ENCODE measurements at places on chromosomes 12 and 14.

- no peak for DNase-seq
These were observed 872 bp downstream of the FAM177A1 start for GRCh38 chr14:35046751-35047536.

DNA sequence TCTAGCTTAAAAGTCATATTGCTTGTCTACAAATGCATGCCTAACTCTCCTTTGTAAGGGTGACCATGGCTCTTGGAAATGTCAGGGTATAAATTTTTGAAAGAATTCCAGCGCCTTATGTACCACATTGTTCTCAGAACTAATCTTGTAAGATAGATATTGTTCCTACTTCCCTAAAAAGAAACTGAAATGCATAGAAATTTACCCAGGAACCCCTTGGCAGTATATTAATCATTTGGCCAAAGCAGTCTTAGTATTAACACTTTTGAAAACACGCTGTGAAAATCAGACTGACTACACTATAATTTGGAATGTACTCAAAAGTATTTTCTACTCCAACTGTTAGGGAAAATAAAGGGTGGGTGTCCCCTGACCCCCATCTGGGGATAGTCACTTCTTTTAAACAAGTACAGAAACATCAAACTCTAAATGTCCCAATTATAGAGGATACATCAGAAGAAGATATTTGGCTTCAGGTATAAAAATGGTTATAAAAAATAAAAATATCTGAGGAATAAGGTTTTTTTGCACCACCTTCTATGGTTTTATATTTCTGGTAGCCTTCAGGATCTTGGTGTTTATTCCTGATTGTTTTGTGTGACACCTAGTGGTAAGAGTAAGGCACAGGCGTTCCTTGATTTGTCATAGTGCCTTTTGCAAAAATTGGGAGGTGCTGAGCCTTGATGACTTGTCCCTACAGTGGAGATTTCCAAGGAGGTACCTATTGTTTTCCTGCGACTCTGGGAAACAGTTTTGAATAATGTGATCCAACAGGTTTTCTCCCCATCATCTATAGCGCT is 2.2 kb upstream of the NFKBIA start:
- DNase-seq = peak; percentile 41

GRCh38 chr12:54983536-54984101 is 943 bp downstream of the TESPA1 start:
- DNase-seq = no peak

DNA sequence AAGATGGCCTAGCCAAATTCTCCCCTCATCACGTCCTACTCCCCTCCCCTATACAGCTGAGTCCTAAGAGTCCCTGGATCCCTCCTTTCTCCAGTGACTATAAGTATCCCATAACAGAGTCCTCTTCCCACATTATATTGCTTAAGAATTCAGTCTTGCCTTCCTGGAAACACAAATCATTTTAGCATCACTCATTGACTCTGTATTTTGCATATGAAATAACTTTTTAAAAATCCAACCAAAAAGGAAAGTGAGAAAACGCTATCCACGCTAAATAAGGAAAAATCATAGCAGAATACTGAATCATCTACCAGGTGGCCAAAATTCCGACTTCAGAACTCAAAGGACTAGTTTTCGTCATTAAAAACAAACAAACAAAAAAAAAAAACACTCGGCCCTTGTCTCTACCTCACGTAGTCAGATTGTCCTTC is 130.2 kb downstream of the GCH1 start:
- no peak for DNase-seq

DNA sequence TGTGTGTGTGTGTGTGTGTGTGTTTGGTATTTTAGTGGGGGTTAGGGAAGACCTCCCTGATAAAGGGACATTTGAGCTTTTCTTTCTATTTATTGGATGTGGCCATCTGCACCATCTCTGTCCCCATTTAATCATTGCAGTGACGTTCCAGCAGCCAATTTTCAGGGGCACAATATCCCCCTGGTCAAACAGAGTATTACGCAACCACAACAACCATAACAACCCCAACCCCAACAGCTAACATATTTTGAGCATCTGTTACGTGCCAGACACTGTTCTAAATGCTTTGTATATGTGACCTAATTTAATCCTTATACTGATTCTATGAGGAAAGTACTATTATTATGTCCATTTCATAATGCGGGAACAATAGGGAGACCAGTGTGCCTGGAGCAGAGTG is 87.4 kb downstream of the TTC8 start:
- no peak for DNase-seq

- peak; percentile 18 for DNase-seq
These were observed 488.0 kb upstream of the STXBP6 start for GRCh38 chr14:25537846-25538455.

- no peak for DNase-seq
These were observed 209.1 kb upstream of the DAAM1 start for GRCh38 chr14:58979325-58979724.

GRCh38 chr12:46783871-46784270 is 41.9 kb downstream of the SLC38A4 start:
- DNase-seq = no peak

DNA sequence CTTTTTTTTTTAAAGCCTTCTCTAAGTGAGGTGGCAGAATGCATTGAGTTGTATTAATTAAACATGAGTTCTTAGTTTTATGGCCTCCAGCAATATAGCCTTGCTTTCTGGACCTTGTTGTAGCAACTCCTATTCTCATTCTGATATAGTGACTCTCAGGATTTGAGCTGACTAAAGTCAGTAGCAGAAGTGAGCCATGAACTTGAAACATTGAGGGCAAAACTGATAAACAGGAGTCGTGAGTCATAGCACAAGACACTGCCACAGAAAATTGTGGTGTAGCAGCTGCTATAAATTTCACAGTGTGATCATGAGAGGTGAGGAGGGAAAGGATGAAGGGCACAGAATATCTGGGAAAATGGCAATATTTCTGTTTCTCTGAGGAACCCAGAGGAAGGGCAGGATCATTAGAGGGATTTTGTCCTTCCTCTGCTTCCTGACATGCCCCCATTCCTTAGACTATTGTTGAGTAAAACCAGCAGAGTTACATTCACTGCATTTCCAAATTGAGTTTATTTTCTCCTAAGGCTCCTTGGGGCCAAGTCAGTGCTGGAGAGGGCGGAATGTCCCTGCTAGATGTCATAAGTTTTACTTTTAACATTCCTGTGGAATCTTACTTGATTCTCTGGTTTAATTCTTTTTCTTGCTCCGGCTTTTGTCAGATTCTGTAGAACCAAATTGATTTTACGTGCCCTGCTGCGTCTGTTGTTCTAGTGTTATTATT is 7.5 kb downstream of the KLRG1 start:
- DNase-seq = no peak

GRCh38 chr12:94596596-94596995 is 53.8 kb downstream of the TMCC3 start:
- no peak for DNase-seq

- no peak for DNase-seq
These were observed 432.1 kb downstream of the C12orf50 start for GRCh38 chr12:87597114-87597513.

DNA sequence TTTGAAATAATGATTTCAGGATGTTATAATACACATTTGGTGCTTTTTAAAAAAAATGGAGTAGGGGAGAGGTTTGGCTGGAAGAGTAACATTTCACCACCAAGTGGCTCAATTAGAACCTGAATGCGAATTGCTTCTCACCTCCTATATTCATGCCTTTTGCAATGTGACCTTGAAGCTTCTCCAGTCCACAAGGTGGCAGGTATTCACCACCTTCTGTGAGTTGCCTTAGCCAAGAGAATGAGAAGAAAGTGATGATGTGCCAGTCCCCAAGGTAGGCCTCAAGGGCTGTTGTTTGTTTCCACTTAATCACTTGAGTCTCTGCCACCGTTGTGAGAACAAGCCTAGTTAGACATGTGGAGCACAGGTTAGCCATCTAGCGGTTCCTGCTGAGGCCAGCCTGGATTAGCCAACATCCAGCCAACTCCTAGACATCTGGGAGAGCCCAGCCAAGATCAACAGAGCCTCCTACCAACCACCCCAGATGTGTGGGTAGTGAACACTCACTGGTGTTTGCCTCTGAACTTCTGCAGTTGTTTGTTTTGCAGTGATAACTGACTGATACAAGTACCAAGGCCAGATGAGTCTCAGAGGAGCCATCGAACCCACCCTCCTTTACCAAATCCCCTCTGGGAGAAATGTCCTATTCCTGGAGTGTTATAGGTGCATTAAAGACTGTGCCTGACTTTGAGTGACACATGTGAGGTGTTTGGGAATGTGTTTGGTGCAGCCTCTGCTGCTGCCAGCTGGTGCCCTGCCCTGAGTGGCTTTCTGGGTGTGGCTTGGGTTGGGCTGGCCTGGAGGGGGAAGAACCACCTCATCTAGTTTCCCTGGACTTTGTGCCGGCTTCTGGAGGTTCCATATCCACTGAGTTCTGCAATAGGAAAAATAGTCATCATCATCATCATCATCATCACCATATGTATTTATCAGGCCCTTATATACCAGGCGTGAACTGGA is 132.5 kb upstream of the RFLNA start:
- DNase-seq = no peak

DNA sequence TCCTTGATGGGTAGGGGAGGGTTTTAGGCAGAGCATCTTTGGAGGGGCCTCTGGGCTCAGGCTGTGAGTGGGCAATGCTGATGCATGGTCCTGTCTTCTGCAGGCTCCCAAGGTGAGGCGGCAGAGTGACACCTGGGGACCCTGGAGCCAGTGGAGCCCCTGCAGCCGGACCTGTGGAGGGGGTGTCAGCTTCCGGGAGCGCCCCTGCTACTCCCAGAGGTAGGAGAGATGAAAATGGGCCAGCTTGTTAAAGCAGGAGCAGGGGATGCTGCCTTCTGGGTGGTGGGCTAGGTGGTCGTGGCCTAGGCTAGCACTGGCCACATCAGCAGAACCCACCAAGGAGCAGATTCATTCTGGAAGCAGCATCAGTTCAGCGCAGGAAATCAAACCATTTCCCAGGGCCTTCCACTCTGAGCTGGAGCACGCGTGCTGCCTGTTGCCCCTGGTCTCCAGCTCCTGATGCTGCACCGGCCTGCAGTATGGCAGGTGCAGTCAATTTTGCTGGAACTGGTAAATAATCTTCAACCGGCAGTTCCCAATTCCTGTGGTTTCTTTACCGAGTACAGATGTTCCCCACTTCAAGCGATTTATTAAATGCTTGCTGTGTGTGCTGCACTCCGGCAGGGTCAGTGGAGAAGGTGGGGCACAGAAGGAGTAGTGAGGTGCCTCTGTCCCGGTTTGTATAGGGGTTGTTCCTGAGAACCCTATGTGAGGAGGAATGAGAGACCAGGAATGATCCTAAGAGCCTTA is 7.4 kb downstream of the PAPLN start:
- no peak for DNase-seq

DNA sequence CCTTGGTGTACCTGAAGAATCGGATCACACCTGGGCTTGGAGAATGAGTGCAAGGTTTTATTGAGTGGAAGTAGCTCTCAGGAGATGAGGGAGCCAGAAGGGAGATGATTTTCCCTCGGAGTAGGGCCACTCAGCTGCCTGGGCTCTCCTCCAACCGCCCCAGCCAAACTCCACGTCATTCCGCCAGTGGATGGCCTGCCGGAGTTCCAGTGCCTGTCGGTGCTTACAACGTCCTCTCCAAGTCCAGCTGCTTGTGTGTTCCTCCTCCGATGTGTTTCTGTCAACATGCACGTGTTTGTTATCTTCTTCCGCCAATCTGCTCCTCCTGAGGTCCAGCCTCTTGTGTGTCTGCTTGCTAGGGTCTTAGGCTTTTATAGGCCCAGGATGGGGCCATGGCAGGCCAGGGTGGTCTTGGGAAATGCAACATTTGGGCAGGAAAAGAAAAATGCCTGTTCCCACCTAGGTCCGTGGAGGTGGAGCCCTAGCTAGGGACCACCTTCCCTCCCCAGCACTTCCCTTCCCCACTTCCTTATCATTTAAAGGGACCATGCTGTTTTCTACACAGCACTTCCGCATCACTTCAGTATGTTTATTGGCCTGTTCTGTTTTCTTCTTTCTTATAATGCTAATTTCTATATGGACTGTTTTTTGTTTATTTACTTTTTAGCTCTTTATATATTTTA is 343.2 kb downstream of the PDZRN4 start:
- no peak for DNase-seq

DNA sequence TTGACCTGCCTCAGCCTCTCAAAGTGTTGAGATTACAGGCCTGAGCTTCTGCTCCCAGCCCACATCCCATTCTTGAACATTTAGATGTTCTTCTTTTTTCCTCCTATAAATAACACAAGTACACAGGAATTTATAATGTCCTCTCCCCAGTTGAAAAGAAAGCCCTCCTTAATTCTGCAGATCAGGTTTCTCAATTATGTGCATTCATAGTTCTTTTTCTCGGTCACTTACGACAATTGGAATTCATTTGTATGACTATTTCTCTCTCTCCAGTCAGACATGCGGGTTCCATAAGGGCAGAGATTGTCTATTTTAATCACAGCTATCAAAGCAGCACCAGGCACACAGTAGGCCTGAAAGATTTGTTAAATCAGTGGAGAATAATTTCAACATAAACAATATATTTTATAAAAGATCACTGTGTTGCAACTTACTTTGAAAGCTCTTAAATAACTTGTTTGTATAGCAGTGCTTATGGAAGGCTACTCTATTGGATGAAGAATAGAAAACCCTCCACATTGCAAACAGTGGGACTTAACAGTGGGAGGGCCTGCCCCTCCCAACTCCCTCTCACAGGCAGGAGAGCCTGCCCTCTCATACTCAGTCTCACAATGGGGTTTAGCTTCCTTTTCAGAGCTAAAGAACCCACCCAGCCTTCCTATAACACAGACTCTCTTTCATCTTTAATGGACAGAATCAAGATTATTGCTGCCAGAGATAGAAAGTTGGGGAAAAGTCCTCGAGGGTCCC is 84.1 kb upstream of the TRAF3 start:
- no peak for DNase-seq

- DNase-seq = no peak
These were observed 307.4 kb downstream of the NUAK1 start for GRCh38 chr12:105831372-105831771.

GRCh38 chr12:124750787-124751471 is 112.7 kb downstream of the SCARB1 start:
- no peak for DNase-seq

DNA sequence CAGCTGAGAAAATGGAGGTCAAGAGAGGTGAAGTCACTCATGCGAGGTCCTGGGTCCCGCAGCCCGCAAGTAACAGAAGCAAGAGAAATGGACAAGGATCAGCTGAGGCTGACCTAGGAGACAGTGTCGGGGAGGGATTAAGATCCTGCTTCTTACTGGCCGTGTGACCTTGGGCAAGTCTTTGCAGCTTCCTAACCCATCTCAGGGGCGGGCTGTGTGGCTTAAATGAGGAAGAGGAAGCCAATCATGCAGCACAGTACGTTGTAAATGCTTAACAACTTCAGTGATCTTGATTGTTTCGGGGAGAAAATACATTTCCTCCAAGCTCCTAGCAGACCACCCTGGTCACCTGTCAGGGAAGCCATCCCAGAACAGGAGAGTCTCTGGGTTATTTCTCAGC is 7.1 kb upstream of the PGF start:
- no peak for DNase-seq
